ENCODE measurements at places on chromosomes 5 and 9.

GRCh38 chr9:79107911-79108676 lies 463.7 kb upstream of the TLE4 start:
- DNase-seq: no peak
- H3K4me3 ChIP-seq: no peak overlapping the region
- H3K4me1 ChIP-seq: no peaks in the 10 kb centered on the region
- H3K27ac ChIP-seq: no peak overlapping the region

- H3K27me3 ChIP-seq: no peaks in the 10 kb centered on the region
- peak overlapping the region; percentile 99 for H3K27ac ChIP-seq
- peaks cover 28% of the 10 kb centered on the region for H3K36me3 ChIP-seq
- peak overlapping the region; percentile 97 for H3K4me3 ChIP-seq
- DNase-seq: peak; percentile 79
- H3K4me1 ChIP-seq: peaks cover 43% of the 10 kb centered on the region
Measured at GRCh38 chr9:20621471-20622329, 599 bp downstream of the MLLT3 start.

- H3K27ac ChIP-seq: peak overlapping the region; percentile 25
- no peak overlapping the region for H3K4me3 ChIP-seq
Measured at GRCh38 chr9:71895955-71896354, 15.0 kb downstream of the ABHD17B start.

- no peaks in the 10 kb centered on the region for H3K27me3 ChIP-seq
- peaks cover 3% of the 10 kb centered on the region for H3K36me3 ChIP-seq
- no peak overlapping the region for H3K4me3 ChIP-seq
- H3K4me1 ChIP-seq: no peaks in the 10 kb centered on the region
- no peak overlapping the region for H3K27ac ChIP-seq
- peak; percentile 16 for DNase-seq
Measured at GRCh38 chr5:143134900-143135299, 268.6 kb downstream of the NR3C1 start.

- DNase-seq: no peak
- H3K4me1 ChIP-seq: no peaks in the 10 kb centered on the region
- H3K27ac ChIP-seq: no peak overlapping the region
- no peak overlapping the region for H3K4me3 ChIP-seq
- peaks cover 5% of the 10 kb centered on the region for H3K27me3 ChIP-seq
Measured at GRCh38 chr5:146419696-146420095, 27.4 kb upstream of the TCERG1 start.

DNA sequence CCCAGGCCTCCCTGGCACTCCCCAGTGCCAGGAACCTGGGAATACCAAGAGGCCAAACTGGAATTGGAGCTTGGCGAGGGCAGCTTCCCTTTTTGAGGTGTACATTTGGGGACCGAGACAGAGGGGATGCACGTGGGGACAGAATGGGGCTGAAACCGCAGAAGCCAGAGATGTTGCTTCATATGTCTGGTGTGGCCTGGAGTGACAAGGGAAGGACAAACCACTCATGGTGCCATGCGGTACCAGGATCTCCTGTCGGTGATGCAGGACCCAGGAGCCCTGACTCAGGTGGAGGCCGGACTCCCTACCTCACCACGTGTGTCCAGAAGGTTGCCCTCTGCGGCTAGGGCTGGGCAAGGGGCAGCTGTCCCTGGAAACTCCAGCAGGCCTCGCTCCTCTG lies 4.0 kb upstream of the CSF2 start:
- peaks cover 5% of the 10 kb centered on the region for H3K36me3 ChIP-seq
- no peak overlapping the region for H3K27ac ChIP-seq
- H3K27me3 ChIP-seq: no peaks in the 10 kb centered on the region
- peaks cover 63% of the 10 kb centered on the region for H3K4me1 ChIP-seq
- no peak for DNase-seq

GRCh38 chr5:177183766-177184360 lies 50.3 kb downstream of the NSD1 start:
- H3K27ac ChIP-seq: no peak overlapping the region
- H3K36me3 ChIP-seq: peaks cover 8% of the 10 kb centered on the region
- no peaks in the 10 kb centered on the region for H3K27me3 ChIP-seq
- H3K4me3 ChIP-seq: no peak overlapping the region
- no peak for DNase-seq
